ENCODE measurements at places on chromosomes 13 and 19.

DNA sequence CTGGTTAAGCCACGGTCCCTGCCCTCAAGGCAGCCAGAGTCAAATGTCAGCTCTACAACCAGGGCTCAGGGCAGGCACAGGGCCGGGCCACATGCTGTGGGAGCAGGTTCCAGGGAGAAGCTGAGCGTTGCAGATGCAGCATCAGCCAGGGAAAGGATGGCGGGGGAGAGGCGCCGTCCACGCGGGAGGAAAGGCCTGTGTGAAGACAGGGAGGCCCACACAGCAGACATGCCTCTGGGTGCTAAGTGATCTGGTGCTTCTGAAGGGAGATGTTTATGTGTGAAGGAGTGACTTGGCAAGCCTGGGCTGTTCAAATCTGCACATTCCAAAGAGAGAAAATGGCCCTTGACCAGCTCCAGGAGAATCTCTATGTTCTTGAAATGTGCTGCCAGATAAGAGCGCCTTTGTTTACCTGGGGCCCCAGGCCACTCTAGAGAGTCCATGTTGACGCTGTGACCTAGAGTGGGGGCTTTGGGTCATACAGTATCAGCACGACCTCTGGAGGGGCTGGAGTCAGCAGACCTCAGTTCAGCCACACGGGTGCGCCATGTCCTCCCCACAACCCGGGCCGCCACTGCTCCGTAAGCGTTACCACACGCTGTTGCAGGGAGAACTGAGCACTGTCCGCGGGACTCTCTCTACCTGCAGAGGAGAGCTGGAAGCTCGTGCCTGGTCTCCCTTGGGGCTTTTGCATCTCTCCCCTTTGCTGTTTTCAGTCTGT is 15.9 kb upstream of the ATF5 start:
- no peak for DNase-seq

GRCh38 chr13:51920786-51921185 is 59.0 kb downstream of the CCDC70 start:
- DNase-seq = no peak

DNA sequence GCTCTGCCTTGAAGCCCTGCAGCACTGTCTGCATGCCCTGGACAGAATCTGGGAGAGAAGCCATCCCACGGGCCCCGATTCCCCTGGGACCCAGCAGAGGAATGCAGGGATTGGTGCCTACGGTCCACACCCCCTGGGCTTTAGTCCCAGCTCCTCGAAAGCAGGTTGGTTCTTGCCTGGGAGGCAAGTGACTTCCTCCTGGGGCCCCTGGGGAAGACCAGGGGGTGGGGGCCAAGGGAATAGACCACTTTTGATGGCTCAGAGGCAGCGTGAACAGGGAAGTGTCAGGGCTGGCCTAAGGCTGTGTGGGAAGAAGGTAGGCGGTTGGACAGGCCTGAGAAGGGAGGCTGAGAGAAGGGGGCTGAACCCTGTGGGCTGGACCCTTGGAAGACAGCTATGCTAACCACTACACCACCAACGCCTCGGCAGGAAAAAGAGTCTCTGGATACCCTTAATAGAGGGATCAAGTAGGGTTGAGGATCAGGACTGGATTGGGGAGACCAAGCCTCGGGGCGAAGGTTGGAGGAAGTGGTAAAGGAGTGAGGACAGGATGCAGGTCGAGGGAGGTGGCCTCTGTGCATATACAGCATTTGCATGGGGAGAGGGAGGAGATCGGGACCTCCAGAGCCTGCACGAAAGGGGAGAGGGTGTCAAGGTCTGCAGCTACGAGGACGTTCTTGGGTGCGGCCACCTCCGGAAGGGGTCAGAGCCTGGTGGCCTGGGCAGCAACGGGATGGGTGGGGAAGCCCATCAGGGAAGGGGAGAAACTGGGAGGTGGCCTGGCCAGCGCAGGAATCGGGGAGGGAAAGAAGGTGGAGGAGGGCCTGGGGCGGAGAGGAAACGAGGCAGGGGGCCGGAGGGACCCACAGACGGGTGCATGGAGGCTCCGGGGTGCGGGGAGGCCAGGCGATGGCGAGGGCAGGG is 709 bp downstream of the DPP9 start:
- no peak for DNase-seq

GRCh38 chr19:50321831-50322230 is 7.3 kb downstream of the KCNC3 start:
- DNase-seq = no peak

GRCh38 chr13:105804561-105805190 is 730.8 kb downstream of the EFNB2 start:
- no peak for DNase-seq

GRCh38 chr13:36981156-36981743 is 17.9 kb downstream of the ALG5 start:
- no peak for DNase-seq

- no peak for DNase-seq
Measured at GRCh38 chr13:105783261-105783660, 752.2 kb downstream of the EFNB2 start.

- no peak for DNase-seq
Measured at GRCh38 chr13:100521851-100522617, 66.6 kb downstream of the GGACT start.

DNA sequence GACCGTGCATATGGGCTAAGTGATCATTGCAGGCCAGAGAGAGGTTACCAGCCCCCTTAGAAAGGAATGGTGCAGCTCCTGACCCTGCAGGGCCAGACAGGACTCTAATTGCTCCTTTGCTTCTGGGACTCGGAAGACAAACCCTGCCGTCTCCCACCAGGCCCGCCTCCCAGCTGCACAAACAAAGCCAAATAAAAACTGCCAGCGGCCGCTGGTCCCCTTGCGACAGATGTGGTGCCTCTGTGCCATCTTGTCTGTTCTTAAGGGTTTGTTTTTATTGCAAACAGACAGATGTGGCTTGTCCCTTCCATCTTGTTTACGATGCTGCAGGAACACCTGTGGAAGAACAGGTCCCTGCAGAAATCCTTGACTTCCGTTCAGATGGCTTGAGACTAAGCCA is 434.4 kb upstream of the TSHZ3 start:
- DNase-seq = no peak

- no peak for DNase-seq
Measured at GRCh38 chr13:75934889-75935288, 298.8 kb downstream of the LMO7 start.

- DNase-seq = no peak
Measured at GRCh38 chr13:19993024-19993423, 34.5 kb downstream of the ZMYM2 start.

DNA sequence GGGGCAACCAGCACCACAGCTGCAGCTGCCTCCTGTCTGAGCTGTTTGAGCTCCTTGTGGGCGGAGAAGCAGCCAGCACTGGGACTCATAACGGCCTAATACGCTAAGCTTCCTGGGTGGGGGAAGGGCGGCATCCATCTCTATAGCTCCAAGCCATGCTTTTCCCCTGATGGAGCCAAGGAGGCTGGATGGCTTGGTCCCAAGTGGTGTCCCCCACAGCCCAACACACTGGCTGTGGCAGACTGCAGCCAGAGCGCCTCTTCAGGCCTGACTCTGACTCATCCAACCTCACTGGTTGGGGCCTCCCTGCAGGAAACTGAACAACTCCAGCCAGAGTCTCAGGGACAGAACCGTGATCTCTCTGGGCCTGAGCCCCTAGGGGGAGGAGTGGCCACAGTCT is 537.3 kb downstream of the SUCLA2 start:
- no peak for DNase-seq

DNA sequence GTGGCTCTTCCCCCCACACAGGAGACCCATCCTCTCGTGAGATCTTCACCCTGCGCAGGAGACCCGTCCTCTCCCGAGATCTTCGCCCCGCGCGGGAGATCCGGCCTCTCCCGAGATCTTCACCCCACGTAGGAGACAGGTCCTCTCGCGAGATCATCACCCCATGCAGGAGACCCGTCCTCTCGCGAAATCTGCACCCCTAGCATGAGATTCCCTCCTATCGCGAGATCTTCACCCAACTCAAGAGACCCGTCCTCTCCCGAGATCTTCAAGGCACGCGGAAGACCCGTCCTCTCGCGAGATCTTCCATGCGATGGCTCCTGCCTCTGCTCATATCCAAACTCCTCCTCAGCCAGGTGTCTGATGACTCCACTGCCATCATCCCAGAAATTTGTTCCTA is 24.3 kb downstream of the LAIR2 start:
- no peak for DNase-seq

GRCh38 chr19:49855676-49856573 is 5.0 kb downstream of the PTOV1 start:
- no peak for DNase-seq

DNA sequence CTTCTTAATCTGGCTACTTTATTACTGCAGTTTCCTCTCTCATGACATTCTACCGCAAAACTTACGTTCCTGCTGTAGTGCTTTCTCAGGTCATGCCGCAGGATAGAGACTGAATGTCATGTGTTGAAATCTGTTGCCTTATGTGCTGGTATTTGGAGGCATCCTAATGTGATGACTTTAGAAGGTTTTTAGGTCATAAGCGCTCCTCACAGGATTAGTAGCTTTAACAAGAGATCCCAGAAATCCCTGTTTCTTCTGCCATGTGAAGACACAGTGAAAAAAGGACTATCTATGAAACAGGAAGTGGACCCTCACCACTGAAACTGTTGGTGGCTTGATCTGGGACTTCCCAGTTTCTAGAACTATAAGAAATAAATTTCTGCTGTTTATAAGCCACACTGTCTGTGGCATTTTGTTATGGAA is 209.3 kb downstream of the LACC1 start:
- no peak for DNase-seq

- no peak for DNase-seq
Measured at GRCh38 chr19:30133803-30134202, 191.8 kb downstream of the URI1 start.

DNA sequence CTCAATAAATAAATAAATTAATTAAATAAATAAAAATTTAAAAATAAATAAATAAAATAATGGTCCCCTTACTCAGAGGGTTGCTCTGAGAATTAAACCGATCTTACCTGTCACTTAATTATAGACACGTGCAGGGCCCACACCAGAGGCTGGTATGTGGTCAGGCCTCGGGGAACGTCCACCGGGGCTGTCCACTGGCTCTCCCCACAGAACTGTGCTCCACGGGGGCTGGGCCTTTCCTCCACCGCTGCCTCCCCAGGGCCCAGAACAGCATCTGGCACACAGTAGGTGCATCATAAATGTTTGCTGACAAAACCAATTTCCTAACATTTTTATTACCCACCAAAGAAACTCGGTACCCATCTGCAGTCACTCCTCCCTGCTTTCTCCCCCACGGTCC is 69.2 kb downstream of the CEBPG start:
- DNase-seq = no peak

All from GDM1 (cell line).